ENCODE measurements at places on chromosomes 6 and 20.
A peak's percentile ranks its signal among the peaks of the same experiment; 100 is the strongest.

GRCh38 chr20:47610247-47610944 lies 108.7 kb downstream of the NCOA3 start:
- DNase-seq: no peak

DNA sequence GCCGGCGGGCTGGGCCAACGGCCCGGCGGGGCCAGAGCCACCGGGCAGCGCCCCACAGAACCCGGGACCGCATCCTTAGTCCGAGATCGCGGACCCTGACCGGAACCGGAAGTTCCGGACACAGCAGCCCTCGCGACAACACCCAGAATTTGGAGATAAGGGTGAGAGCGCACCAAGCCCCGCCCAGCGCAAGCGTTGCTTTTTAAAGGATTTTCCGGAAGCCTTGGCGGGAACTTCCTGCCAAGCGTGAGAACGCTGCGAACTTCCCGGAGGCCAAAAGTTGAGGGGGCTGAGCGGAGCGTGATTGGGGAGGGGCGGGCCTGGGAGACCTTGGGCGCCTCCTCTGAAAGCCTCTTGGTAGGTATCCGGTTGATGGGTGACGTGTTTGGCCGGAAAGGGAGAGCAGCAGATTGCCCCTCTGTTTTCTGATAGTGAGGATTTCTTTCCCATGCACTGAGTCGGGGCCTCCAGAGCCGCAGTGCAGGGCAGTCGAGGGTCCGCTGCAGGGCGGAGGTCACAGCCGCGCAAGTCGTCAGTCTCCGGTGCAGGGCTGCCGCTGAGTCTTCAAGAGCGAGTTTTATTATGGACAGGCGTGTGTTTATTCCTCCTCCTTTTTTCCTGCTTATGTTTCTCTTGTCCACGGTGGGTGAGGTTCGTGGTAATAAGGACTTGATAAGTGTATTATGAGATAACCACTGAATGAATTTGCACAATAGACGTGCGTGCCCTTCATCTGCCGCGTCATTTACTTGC lies at the start of gene MTRF1L:
Gene MTRF1L, minus strand, starts transcription at position 97 of the 753 bp plus-strand sequence. Its CDS starts 24 bp downstream, at position 73.
- DNase-seq: peak; percentile 87

DNA sequence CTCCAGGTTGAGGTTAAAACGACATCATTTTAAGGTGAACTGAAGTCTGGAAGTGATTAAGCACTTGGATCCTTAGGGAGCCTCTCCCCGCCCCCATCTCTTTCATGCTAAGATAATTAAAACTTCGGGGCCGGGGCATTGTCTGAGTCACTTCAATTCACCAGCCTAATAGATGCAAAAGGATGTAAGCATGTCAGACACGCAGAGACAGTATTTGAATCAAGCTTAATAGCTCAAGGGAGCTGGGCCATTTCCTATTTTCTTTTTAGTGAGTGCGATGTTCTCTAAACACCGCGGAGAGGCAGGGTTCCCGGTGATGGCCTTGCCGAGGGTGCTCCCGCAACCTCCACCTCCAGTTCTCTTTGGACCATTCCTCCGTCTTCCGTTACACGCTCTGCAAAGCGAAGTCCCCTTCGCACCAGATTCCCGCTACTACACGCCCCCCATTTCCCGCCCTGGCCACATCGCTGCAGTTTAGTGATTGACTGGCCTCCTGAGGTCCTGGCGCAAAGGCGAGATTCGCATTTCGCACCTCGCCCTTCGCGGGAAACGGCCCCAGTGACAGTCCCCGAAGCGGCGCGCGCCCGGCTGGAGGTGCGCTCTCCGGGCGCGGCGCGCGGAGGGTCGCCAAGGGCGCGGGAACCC lies 516 bp upstream of the IRF4 start:
- DNase-seq: no peak

DNA sequence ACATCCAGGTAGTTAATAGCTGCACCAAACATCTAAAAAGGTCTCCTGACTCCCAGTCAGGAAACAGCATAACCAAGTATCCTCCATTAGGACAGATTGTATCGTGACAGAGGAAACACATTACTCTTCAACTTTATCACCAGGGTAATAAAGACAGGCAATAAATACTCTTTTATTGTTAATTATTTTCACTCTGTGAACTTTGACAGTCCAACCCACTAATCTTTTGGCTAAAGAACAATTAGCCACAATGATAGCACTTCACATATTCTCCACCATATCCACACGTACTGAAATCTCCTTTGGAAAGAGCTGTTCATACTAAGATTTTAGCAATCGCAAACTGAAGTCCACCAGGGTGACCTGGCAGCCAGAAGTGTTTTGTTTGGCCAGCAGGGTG lies 46.4 kb downstream of the ARHGAP18 start:
- no peak for DNase-seq

- DNase-seq: no peak
Measured at GRCh38 chr6:66866801-66867200, 1159.8 kb upstream of the EYS start.

DNA sequence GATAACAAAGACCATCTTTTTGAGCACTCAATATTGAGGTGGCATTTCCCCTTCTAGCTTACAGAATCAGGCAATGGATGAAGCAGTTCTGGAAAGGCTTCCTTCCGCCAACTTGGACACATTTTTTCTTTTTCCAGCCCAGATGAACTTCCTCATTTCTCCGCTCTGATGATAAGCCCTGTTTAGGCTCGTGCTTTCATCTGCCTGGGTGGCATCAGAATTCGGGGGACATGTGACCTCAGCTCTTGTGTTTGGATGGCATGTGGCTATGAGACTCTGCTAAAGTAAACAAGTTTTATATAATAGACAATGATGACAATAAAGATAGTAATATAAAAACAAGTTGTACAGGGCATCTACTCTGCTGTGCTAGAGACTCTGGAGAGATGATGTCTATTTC lies 796.7 kb downstream of the DHX35 start:
- DNase-seq: no peak

DNA sequence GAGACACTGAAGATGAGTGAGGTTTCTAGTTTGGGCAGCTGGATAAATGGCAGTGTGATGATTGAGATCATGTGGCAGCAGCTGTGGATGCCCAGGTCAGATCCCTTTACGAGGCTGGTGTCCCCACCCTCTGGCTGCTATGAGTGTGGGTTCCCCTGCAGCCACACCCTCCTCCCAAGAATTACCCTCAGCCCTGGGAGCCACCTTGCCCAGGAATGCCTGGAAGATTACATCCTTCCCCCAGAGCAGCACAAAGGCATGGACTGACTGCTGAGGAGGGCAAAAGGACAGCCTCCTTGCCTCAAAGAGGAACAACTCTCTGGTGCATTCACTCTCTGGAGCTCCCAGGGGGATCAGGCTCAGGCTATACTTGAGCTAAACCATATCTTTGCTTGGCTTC lies 15.0 kb upstream of the PKHD1 start:
- no peak for DNase-seq

DNA sequence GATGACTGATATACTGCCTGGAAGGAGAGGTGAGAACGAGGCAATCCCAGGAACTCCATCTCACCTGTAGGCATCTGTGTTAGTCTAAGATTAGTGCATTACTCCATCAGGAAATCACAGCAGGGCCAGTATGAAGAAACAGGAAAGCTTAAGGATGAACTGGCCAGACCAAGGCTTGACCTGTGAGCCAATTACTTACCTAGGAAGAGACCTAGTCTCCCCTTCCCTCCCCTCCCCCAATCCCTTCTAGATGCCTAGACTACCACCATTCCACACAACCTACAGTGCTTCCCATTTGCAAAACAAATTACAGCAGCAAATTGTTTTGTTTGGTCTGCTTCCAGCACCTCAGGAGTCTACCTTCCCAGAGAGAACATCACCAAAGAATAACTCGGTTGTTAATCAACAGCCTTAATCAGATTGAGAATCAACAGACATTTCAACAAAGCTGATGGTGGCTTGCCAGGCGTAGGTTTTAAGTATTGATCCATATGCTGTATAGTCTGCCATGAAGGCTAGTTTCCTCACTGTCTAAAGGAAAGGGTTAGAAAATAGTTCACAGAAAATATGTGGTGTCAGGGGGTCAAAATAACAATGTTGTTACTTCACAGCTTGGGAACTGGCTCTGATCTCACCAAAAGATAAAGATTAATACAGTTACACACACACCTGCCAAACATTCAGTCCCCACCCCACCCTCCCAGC lies 10.1 kb downstream of the PKHD1 start:
- DNase-seq: no peak

DNA sequence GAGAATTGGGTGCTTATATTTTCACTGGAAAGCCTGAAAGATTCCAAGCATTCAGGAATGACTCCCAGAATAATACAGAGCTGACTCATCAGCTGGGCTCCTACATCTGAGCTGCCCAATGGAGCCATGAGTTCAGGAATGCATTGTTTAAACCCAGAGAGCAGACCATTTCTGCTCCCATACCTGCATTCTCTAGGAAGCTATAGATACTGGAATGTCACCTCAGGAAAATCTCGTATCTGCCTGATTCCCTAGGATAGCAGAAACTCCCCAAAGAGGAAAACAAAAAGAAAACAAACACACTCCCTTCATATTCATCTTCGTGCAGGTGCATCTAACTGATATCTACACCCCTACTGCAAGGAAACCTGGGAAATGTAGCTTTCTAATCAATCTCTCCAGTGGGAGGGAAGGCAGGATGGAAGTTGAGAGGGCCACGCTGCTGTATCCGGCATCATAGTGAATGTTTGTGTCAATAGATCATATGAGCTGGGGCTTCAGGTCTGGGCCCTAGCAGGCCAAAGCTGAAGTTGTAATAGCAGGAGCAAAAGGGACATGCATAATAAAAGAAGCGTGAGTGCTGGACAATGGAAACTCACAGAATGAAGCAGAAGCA lies 8.2 kb upstream of the SLC2A12 start:
- DNase-seq: no peak

- DNase-seq: no peak
Measured at GRCh38 chr20:64140956-64141355, 23.3 kb upstream of the MYT1 start.

GRCh38 chr20:61562897-61563504 lies 310.9 kb downstream of the CDH4 start:
- no peak for DNase-seq
